ENCODE measurements at places on chromosomes 3 and 15. TPM values are rescaled to one million over a fixed set of nuclear protein-coding genes. Genes with fewer than 3 reads are reported as not detected.

Gene CHRNA7
- 4.4 TPM for total RNA-seq

Gene PIGZ
- 4.6 TPM for total RNA-seq

Gene IRAK2
- 2.6 TPM for total RNA-seq

DNA sequence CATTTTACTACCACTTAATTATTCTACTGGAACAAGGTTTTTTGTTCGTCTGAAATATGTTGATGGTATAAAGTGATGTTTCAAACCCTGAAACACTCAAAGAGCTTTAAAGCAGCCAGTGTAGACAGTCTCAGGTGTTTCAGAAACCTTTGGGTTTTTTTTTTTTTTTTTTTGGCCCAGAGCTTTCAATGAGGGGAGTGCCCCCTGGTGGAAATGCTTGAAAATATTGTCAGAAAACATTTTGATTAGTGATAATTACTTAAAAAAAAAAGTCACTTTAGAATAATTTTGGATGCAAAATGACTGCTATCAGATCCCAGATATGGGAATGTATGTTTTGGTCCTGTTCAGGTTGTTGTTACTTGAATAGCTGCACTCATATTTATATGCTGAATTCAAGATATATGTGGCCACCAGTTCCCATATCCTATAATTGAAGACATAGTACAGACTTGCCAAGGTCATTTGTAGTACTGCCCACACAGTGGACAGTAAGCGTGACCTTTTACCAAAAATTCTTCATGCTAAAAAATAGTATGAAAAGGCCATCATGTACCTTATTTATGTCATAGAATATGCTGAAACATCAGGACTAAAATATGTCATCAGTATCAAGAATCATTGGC is 35.9 kb downstream of the SATB1 start:
- H3K4me1 ChIP-seq: peaks cover 4% of the 10 kb centered on the region
- no peak overlapping the region for H3K4me3 ChIP-seq
- no peak for DNase-seq
- no peaks in the 10 kb centered on the region for H3K27me3 ChIP-seq

Gene PROS1
- 102 TPM for total RNA-seq

- H3K27me3 ChIP-seq: no peaks in the 10 kb centered on the region
- H3K4me3 ChIP-seq: no peak overlapping the region
- peaks cover 4% of the 10 kb centered on the region for H3K4me1 ChIP-seq
- no peak overlapping the region for H3K27ac ChIP-seq
- H3K36me3 ChIP-seq: no peaks in the 10 kb centered on the region
Measured at GRCh38 chr3:38829404-38829803, 13.4 kb upstream of the SCN10A start.

- no peak for DNase-seq
- H3K27me3 ChIP-seq: peaks cover 49% of the 10 kb centered on the region
- H3K4me3 ChIP-seq: peak overlapping the region; percentile 26
Measured at GRCh38 chr15:40844696-40845030, 815 bp downstream of the SPINT1 start.

- H3K27ac ChIP-seq: no peak overlapping the region
- H3K4me3 ChIP-seq: no peak overlapping the region
- peaks cover 2% of the 10 kb centered on the region for H3K36me3 ChIP-seq
- peaks cover 21% of the 10 kb centered on the region for H3K4me1 ChIP-seq
Measured at GRCh38 chr3:52281981-52282801, 3.7 kb upstream of the WDR82 start.

DNA sequence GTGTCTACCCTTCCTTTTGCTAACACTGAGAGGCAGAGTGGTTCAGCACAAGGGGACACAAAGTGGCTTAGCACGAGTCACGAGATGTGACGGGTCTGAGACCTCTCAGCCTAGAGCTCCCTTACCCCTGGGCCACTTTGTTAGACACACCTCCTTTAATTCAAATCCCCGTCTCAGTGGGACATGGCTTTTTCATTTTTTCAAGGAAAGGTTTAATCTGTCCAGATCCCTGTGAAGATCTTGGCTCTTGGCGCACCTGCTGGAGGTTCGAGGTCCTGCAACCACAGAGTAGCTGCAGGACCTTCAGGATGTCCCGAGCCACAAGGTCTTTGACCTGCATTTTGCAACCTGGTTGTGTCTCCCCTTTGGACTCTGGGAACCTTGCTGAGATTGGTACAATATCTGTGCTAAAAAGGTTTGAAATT is 52.0 kb downstream of the LPP start:
- H3K27me3 ChIP-seq: no peaks in the 10 kb centered on the region
- no peak for DNase-seq
- no peak overlapping the region for H3K27ac ChIP-seq
- no peaks in the 10 kb centered on the region for H3K36me3 ChIP-seq
- H3K4me1 ChIP-seq: peaks cover 4% of the 10 kb centered on the region

- DNase-seq: no peak
- H3K4me1 ChIP-seq: no peaks in the 10 kb centered on the region
- H3K27ac ChIP-seq: no peak overlapping the region
- no peak overlapping the region for H3K4me3 ChIP-seq
Measured at GRCh38 chr3:169058681-169059080, 604.8 kb downstream of the MECOM start.

Gene FANCD2OS
- total RNA-seq: not detected

- H3K27ac ChIP-seq: no peak overlapping the region
- H3K27me3 ChIP-seq: no peaks in the 10 kb centered on the region
- no peaks in the 10 kb centered on the region for H3K36me3 ChIP-seq
Measured at GRCh38 chr3:39727415-39727814, 82.0 kb upstream of the MYRIP start.

- H3K36me3 ChIP-seq: no peaks in the 10 kb centered on the region
- no peak overlapping the region for H3K4me3 ChIP-seq
- H3K27me3 ChIP-seq: no peaks in the 10 kb centered on the region
- DNase-seq: no peak
- no peak overlapping the region for H3K27ac ChIP-seq
- H3K4me1 ChIP-seq: no peaks in the 10 kb centered on the region
Measured at GRCh38 chr15:85030301-85030929, 48.8 kb downstream of the PDE8A start.

DNA sequence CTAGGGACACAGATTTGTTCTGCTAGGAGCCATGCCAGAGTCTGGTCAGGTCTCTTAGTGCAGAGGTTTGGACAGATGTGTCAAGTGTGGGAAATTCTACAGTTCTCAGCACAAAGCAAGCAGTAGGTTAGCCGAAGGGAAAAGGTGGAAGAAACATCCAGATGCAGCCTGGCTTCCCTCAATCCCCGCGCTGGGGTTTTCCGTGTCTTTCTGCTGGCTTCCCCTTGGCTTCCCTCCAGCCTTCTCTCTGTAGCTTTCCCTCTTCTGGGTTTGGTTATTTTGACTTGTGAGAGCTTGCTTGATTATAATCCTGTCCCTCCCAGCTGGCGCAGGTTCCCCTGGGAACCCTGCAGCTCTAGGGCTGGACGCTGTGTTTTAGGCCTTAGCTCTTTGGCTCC is 4.1 kb downstream of the TF start:
- H3K4me3 ChIP-seq: no peak overlapping the region
- H3K36me3 ChIP-seq: peaks cover 16% of the 10 kb centered on the region
- peaks cover 36% of the 10 kb centered on the region for H3K4me1 ChIP-seq
- peak overlapping the region; percentile 44 for H3K27ac ChIP-seq
- H3K27me3 ChIP-seq: no peaks in the 10 kb centered on the region
- DNase-seq: peak; percentile 47

DNA sequence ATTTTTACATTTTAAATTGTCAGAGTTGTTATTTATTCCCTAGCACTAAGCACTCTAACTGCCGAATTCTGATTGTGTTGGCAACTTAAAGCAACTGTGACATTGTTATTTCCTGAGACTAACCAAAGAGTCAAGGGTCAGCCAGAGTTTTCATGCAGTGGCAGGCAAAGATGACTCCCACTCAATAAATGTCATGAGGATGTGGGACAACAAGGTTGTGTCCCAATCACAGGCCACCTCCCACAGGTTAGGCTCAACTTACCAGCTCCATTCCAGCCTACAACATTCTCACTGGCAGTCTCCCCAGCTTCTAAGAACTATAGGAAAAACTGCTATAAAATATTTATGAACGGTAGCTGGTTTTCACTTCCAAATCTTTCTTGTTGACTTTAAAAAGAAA is 80.1 kb downstream of the RSL24D1 start:
- H3K27ac ChIP-seq: no peak overlapping the region
- no peaks in the 10 kb centered on the region for H3K36me3 ChIP-seq
- DNase-seq: no peak
- H3K4me1 ChIP-seq: peaks cover 7% of the 10 kb centered on the region

- H3K4me3 ChIP-seq: no peak overlapping the region
- H3K4me1 ChIP-seq: peaks cover 20% of the 10 kb centered on the region
- H3K27ac ChIP-seq: no peak overlapping the region
Measured at GRCh38 chr3:186493525-186494255, 50.5 kb downstream of the CRYGS start.

GRCh38 chr3:186418671-186419145 is 56.7 kb upstream of the DGKG start:
- H3K27ac ChIP-seq: no peak overlapping the region
- H3K4me3 ChIP-seq: no peak overlapping the region
- H3K36me3 ChIP-seq: no peaks in the 10 kb centered on the region
- peaks cover 7% of the 10 kb centered on the region for H3K4me1 ChIP-seq

Gene CPN2
- not detected for total RNA-seq

Gene TAGLN3
- total RNA-seq: 52.6 TPM

Gene ANKUB1
- 3.3 TPM for total RNA-seq

Gene IMPG2
- total RNA-seq: 1.5 TPM

DNA sequence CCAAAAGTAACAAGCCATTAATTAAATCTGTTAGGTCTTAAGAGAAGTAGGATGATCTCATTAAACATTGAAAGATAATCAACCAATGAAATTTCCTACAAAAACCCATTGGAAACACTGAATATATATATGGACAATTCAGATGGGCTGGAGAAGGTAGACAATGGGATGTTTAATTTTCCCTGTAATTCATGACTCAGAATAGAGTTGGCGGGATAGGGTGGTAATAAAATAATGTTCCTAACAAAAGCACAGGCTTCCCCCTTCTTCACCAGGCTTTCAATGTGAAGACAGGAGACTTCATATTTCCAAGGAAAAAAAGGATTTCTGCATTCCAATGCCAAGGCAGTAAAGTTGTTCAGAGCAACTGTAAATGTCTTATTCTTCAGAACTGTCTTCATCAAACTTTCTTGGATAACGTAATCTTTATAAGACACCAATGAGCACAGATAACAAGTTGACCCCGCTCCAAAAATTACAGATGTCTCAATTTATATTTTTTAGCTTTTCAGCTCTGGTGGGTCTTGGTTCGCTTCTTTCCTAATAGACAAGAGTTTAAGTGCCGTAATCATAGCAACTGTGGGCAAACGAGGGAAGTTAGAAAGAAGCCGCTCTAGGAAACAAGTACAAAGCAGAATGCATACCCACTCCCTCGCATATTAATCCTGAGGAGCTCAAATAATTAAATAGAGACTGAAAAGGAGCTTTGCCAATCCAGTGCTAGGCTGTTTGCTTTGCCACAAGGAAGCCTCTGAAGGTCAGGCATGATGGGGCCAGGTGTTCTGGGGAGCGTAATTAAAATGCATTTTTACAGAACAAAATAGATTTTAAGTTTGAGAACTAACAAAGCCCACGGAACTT is 377.0 kb downstream of the FOXP1 start:
- peak overlapping the region; percentile 50 for H3K27ac ChIP-seq
- no peak for DNase-seq
- H3K36me3 ChIP-seq: no peaks in the 10 kb centered on the region
- peaks cover 6% of the 10 kb centered on the region for H3K4me1 ChIP-seq
- no peaks in the 10 kb centered on the region for H3K27me3 ChIP-seq
- peak overlapping the region; percentile 2 for H3K4me3 ChIP-seq

DNA sequence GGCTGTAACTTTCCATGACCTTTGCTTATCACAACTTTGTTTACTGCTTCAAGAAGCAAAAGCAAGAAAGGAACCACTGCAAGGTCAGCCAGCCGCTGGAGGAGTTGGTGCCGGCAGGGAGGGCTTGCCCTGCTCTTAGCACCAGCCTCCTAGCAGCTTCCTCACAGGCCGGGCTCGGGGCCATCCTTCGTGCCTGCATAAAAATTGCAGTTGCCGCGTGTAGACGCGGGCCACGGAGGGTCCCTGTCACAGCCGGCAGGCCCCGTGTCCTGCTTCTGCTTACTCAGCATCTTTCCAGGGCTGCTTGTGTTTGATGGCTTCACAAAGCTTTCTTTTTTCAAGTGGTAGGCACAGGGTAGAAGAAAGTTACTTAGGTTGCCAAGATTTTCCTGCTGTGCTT is 84.4 kb downstream of the PGPEP1L start:
- DNase-seq: peak; percentile 63
- H3K4me3 ChIP-seq: no peak overlapping the region
- peaks cover 17% of the 10 kb centered on the region for H3K4me1 ChIP-seq
- H3K27ac ChIP-seq: no peak overlapping the region
- H3K27me3 ChIP-seq: no peaks in the 10 kb centered on the region
- peaks cover 38% of the 10 kb centered on the region for H3K36me3 ChIP-seq

DNA sequence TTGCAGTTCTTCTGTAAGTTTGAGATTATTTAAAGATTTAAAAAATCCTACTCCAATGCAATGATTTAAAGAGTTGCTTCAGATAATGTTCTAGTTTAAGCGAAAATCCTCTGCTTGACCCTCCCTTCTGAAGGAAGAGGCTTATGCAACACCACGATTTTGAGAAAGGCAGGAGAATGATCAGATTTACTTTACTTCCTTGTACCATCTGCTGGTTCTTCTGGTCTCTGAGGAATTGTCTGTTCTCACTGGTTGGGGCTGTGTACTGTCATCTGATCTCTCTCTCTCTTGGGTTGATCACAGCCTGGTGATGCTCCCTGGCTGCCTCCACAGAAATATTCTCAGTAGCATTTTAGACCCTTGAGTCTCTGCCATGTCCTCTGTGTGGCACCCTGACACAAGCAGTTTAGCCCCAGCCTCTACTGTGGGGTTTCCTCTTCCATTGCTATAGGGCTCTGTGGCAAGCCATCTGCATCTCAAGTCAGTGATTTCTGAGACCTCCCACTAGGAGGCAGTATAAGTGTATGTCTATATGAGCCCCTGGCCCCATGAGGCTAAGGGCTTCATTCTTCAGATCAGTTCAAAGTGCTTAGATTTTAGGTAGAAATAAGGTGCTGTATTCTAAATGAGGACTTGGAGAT is 50.8 kb upstream of the PLAAT1 start:
- H3K36me3 ChIP-seq: no peaks in the 10 kb centered on the region
- H3K27ac ChIP-seq: no peak overlapping the region
- no peak overlapping the region for H3K4me3 ChIP-seq
- no peaks in the 10 kb centered on the region for H3K27me3 ChIP-seq

- H3K4me1 ChIP-seq: peaks cover 3% of the 10 kb centered on the region
- no peak overlapping the region for H3K4me3 ChIP-seq
- no peak overlapping the region for H3K27ac ChIP-seq
- H3K27me3 ChIP-seq: no peaks in the 10 kb centered on the region
Measured at GRCh38 chr15:84889991-84890669, 5.7 kb downstream of the SLC28A1 start.

- H3K36me3 ChIP-seq: no peaks in the 10 kb centered on the region
- H3K27me3 ChIP-seq: no peaks in the 10 kb centered on the region
- no peak overlapping the region for H3K4me3 ChIP-seq
- no peaks in the 10 kb centered on the region for H3K4me1 ChIP-seq
- DNase-seq: no peak
Measured at GRCh38 chr3:133505813-133506212, 67.7 kb upstream of the CDV3 start.

GRCh38 chr3:136194409-136195257 is 1.5 kb downstream of the MSL2 start:
- peaks cover 15% of the 10 kb centered on the region for H3K4me1 ChIP-seq
- no peaks in the 10 kb centered on the region for H3K27me3 ChIP-seq
- no peaks in the 10 kb centered on the region for H3K36me3 ChIP-seq
- H3K27ac ChIP-seq: peak overlapping the region; percentile 99

- no peak overlapping the region for H3K4me3 ChIP-seq
- peaks cover 4% of the 10 kb centered on the region for H3K36me3 ChIP-seq
- no peaks in the 10 kb centered on the region for H3K27me3 ChIP-seq
- no peak overlapping the region for H3K27ac ChIP-seq
- no peaks in the 10 kb centered on the region for H3K4me1 ChIP-seq
- peak; percentile 58 for DNase-seq
Measured at GRCh38 chr3:183275418-183275817, 22.4 kb downstream of the B3GNT5 start.

Gene TNNC1
- total RNA-seq: 3.3 TPM
